ENCODE measurements at places on chromosomes 2 and 18.
A peak's percentile ranks its signal among the peaks of the same experiment; 100 is the strongest.

- DNase-seq = no peak
These were observed 67.9 kb upstream of the SLC25A52 start for GRCh38 chr18:31828613-31829012.

DNA sequence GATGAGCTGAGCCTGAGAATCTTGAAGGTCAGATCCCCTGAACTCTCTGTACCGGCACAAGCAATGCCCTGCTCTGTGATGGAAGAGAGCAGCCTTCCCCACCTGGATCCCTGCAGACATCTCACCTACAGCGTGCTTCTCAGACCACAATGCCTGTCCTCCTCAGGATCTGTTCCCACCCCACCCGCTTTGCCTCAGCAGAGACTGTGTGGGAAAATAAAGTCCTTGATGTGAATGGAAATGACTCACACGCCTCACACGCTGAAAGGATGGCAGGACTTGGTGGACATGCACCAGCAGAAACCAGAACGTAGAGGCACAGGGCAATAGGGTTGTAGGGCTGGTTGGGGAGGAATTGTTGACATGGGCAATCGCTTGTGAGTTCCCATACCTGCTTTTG is 117.9 kb upstream of the POU3F3 start:
- DNase-seq = no peak

GRCh38 chr18:24396082-24396633 is 1.5 kb downstream of the OSBPL1A start:
- no peak for DNase-seq

GRCh38 chr2:38274286-38275276 is 102.5 kb downstream of the ATL2 start:
- DNase-seq = peak; percentile 25

GRCh38 chr2:203732092-203732952 is 25.9 kb downstream of the CD28 start:
- no peak for DNase-seq

DNA sequence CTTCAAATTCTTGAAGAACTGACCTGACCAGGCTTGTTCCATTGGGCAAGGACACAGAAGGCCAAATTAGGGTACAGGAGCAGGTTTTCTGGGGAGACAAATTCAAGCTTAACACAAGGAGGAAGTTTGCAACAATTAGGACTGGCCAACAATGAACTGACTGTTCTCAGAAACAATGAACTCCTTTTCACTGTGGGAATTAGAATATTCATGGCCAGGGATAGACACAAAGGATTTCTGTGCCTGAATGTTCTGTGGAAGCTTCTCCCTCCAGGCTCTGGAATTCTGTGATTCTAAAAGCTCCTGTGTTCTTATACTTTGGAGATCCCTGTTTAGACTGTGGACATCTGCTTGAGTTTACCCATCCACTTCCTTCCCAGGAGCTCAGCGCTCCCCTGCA is 15.2 kb downstream of the SMYD1 start:
- DNase-seq = no peak

DNA sequence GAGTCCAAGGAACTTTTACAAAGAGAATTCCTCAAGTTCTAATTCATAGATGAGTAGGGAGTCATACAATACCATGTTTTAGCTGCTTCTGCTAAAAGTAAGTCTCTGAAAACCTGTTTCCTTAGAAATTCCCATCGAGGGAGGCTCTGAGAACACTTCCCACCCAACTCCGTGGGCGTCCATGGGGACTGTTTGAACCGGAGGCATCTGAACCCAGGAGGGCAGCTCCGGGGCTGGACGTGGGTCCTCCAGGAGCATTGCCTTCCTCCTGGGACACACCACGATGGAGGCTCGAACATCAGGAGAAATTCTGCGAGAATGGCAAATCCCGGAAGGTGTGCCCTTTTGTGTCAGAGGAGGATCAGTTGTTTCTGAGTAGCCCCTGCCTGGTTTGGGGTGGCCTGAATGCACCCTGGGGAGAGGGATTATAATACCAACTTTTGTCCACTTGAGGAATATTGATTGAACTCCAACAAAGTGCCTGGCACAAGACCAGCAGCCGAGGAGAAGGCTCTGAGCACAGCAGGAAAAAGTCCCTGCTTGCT is 327.5 kb upstream of the SALL3 start:
- DNase-seq = no peak

DNA sequence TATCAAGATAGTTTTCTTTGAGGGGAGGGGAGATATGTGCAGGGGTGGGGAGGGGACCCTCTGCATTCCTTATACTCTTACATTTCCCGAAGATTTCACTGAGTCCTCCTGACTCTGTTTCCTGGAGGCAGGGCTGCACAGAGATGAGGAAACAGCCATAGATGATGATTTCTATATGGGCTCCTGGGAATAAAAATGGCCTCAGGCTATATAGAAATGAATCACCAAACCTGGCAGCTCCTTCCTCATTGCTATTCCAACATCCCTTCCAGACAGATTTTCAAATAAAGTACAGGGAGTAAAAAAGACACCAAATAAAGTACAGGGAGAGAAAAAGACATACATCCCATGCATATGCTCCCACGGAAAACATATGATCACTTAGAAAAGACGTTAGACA is 474.8 kb upstream of the RAB6C start:
- no peak for DNase-seq

- DNase-seq = no peak
These were observed 145.0 kb downstream of the MAP4K4 start for GRCh38 chr2:101842471-101842870.

- no peak for DNase-seq
These were observed 25.7 kb upstream of the THOC1 start for GRCh38 chr18:293536-293935.

DNA sequence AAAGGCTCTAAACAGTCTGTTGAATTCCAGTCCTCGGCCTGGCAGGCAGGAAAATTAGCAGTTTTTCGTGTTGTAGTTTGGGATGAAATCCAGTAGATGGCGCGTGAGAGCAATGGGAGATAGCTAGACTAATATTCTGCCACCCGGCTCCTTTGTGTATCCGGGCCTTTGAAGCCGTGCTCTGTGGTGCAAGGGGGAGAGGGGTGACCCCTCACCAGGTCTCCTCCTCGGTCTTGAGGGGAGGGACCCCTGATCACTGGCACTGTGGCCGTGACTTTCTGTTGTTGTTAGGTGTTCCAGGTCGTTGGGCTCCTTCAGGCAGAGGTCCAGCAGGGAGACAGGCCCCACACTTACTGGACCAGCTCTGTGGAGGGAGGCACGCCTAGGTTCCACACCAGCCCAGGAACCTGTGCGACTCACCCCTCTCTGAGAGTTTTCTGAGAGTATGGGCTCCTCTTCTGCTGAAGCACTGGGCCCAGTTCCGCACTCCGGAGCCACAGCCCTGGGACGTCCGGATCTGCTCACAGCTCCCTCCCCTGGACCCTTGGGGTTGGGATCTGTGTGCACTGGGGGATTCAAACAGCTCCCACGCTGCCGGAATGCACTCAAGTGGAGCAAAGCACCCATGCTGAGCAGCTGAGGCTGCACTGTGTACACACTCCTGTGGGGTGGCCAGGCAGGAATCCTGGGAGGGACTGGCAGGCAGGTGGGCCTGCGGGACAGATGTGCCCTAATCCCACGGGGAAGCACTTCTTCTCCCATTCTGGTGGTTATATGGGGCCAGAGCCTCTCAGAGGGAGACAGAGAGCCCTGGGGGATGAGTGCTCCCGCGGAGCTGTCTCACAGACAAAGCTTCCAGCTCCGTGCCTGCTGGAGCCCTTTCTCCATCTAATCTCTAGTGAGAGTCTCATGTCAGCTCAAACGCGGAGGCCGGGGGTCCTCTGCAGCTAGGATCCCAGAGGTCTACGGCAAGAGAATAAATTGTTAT is 8.8 kb downstream of the GKN2 start:
- peak; percentile 37 for DNase-seq

GRCh38 chr2:86036669-86037138 is 69.0 kb downstream of the POLR1A start:
- no peak for DNase-seq

GRCh38 chr18:27787547-27787946 is 389.4 kb downstream of the CDH2 start:
- no peak for DNase-seq

- DNase-seq = no peak
These were observed 31.3 kb downstream of the BCL2 start for GRCh38 chr18:63288311-63288710.

DNA sequence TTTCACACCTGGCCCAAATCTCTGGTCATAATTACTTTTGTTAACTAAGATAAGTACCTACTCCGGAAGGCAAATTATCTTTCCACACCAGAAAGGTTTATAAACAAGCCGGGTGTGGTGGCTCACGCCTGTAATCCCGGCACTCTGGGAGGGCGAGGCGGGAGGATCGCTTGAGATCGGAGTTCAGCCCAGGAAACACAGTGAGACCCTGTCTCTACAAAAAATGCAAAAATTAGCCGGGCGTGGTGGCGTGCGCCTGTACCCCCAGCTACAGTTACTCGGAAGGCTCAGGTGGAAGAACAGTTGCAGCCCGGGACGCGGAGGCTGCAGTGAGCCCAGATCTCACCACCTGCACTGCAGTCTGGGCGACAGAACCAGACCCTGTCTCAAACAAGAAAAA is 2.1 kb downstream of the PUM2 start:
- DNase-seq = no peak

DNA sequence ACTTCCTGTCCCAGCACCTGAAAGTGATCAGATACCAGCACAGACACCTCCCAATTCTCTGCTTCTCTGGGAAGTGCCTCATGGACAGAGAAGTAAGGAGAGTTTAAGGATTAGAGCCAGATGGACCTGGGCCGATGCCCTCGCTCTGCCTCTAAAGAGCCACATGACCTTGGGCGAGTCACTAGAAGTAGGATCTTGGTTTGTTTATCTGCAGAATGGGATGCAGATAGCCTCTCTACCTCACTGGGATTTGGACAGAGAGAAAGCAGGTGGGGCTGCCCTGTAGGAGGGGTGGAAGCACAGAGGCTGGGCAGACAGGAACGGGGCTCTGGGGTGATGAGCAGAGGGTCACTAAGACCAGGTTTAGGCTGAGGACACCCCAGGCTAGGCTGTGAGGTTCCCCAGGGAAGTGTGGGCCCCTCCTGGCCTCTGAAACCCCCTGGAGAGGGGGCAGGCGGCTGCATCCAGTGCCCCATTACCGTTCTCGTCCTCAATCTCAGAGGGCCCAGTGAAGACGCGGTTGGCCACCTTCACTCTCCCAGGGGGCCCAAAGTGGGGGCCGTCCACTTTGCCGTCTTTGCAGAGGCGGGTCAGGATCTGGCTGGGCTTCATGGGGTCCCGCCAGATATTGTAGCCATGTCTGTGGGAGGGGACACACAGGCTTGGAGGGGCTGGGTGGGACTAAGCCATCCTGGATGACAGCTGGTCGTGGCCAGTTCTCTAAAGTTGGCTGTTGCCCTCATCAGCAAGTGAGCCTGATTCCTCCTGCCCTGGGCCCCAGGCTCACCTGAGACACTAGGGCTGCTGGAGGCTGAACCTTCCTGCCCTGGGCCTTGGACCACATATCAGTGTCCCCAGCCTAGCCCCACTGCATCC is 13.3 kb downstream of the OTOF start:
- DNase-seq = no peak

GRCh38 chr2:148173168-148173567 is 152.3 kb downstream of the MBD5 start:
- DNase-seq = no peak

DNA sequence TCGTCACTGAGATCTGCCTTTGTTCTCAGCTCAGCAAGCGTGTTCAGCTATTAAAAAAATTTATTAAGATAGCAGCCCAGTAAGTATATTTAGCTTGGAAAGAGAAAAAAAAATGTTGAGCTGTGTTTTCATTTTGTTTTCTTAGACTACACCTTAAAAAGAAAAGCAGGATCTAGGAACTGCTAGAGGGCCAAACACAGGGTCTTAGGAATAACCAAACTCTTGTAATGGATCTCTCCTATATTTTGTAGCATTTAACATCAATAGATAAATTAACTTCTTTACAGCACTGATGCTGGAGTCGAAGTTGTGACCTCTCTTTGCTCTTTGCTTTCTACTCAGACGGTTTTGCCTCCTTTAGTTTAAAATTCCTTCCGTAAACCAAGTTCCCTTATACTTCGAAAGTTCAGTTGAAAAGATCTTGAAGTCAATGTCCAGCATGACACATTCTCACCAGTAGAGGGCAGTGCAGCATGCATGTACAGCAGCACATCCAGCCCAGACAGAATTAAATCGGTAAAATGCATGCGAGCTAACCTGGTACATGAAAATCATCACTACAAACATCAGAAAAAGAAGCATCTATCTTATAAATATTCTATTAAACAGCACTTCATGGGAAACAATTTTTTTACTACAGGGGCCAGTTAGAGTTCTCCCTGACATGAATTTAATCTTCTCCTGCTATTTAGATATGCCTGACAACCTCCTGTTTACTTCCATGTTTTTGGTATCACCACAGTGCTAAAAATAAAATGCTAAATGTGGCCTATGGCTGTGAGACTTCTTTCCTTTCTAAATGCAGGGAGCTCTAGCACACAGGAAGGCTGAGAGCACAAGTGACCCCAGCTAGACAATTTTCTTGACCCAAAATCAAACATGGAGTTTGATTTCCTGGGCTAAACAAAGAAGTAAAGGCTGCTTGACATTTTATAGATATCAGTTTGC is 48.2 kb upstream of the MAP3K20 start:
- DNase-seq = peak; percentile 63

DNA sequence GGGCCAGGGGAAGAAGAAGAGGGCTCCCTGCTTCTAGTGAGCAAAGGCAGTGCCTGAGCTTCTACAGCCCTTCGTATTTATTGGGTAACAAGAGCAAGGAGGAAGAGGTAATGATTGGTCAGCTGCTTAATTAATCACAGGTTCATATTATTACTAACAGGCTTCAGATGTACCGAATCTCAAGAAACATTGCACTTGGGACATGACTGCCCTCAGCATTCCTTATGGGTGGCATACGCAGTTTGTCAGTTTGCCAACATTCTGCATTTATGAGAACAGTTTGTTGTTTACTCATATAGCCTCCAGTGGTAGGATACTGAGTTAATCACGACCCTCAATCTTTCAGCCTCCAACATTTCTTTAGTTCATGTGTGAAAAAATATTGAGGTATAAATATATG is 84.5 kb downstream of the HIBCH start:
- DNase-seq = no peak

DNA sequence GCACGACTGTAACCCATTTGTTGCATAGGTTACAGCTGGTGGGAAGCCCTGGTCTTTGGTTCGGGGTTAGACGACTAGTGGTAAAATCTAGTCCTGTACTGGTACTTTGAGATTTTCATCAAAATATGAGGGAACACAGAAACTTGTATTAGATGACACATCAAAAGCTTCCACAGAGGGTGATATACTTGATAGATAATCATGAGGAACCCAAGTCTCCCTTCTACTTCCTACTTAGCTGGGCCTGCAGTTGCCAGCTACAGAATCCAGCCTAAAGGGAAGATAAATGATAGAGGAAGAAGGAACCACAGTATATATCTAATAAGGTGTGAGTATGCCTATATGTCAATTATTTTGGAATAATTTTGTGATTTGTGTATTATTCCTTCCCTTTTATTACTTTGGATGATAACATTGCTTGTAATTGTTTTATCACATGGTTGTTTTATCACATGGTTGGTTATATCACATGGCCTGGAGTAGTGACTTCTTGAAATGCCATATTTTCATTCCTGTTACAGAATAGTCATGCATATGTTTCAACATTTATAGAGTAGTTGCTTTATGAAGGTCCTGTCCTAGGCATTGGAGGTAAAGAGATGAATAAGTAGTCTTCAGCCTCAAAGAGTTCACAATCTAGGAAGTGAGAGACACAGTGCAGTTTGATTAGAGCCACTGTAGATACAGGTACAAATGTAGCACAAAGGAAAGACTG is 2.9 kb downstream of the AGPS start:
- DNase-seq = no peak

- no peak for DNase-seq
These were observed 240.4 kb upstream of the LYPD1 start for GRCh38 chr2:132910432-132910831.

- no peak for DNase-seq
These were observed 139.0 kb downstream of the ANTXR1 start for GRCh38 chr2:69151931-69152330.

All from CD8-positive, alpha-beta memory T cell (primary cell).